PC-3 (cell line): ENCODE measurements at places on chromosomes 7 and 10.

DNA sequence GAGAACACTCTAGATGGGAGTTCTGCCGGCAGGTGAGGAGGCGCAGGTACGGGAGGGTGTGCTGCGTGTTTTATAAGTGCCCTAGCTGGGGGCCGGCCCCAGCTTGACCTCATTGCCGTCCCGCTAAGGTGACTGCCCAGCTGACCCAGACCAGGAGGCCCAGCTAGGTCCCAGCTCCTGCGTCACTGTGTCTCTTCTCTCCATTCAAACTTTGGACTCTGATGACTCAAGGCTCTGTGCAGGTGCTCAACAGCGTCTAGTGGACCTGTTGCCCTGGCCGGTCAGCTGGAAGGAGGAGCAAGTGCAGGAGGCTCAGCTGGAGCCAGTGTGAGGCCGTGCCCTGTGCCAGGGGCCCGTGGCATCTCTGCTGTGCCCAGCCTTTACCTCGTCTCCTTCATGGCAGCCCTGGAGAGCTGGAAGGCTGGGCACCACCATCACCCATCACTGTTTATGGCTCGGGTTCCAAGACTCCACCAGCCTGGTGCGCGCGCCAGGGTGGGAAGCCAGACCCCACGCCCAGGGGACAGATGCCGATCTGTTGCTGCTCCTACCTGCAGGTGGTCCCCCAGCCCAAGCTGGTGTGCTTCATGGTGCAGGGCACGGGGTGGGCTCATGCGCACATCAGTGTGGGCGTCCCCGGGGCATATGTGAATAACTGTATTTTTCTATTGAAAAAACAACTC lies 14.6 kb downstream of the LHPP start:
- no peak for DNase-seq

- DNase-seq = no peak
These were observed 350.9 kb downstream of the RNLS start for GRCh38 chr10:88232029-88232895.

- no peak for DNase-seq
These were observed 89.7 kb upstream of the STEAP4 start for GRCh38 chr7:88396295-88396947.

DNA sequence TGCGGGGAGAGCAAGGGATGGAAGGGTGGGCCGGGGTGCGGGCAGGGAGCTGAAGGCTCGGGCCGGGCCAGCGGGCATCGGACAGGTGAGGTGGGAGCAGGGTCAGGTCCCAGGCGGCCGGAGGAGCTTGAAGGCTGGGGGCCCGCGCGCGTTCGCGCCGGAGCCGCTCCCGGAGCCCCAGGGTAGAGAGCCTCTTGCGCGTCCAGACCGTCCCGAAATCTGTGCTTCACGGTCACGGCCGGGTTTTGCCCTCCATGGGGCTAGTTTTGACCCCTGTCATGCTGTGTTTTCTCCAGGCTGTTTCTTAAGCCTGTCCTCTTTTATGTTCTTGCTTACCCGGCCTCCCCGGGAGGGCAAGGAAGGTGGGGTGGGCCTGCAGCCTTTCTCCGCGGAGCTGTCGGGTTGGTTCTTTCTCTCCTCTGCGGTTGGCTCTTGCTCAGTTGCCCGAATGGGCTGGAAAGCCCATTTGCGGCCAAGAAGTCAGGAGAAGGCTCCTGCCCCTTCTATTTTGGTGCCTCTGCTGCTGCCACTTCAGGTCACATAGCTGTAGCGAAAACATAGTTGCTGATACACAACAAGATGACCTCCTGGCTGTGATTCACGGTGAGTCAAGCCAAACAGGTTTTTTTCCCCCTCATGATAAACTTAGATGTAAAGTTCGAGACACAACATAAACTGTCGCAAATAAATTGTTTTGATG lies 650 bp downstream of the UBE2D1 start:
- peak; percentile 94 for DNase-seq

GRCh38 chr7:66267249-66267648 lies 62.1 kb downstream of the TPST1 start:
- DNase-seq = no peak

- no peak for DNase-seq
These were observed 15.3 kb downstream of the SLF2 start for GRCh38 chr10:100928039-100928438.

GRCh38 chr10:79932307-79932706 lies 16.6 kb downstream of the SFTPD start:
- DNase-seq = peak; percentile 84

- no peak for DNase-seq
These were observed 14.7 kb downstream of the INA start for GRCh38 chr10:103291588-103291987.

- no peak for DNase-seq
These were observed 740 bp downstream of the HTR7 start for GRCh38 chr10:90856964-90857634.

GRCh38 chr10:119933179-119933578 lies 40.6 kb downstream of the SEC23IP start:
- peak; percentile 39 for DNase-seq

DNA sequence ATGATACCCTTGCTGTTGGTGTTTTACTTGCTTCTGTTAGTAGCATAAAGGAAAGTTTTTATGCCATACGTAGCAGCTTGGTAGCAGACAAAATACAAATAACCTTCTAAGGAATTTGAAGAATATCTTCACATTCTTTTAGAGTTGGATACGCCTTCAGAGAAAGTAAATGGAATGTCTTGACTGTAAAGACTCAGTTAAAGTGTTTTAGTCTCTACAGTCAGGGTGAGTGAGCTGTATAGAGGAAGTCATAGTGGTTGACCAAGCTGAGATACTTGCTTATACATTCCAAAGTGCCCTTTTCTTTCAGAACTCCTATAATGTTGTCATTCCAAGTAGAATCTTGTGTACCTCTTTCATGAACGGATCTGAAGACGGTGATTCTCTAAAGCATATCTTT lies 37.7 kb downstream of the RABGEF1 start:
- no peak for DNase-seq

DNA sequence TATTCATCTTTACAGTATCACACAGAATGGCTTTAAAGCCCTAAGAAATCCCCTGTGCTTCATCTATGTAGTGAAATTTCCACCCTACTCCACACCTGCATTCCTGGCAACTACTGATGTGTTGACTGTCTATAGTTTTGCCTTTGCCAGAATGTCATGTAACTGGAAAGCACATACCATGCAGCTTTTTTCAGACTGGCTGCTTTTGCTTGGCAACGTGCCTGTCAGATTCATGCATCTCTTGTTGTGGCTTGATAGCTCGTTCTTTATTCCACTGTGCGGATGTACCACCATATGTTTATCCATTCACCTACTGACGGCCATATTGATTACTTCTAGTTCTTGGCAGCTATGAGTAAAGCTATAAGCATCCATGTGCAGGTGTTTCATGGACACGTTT lies 30.6 kb downstream of the RBM17 start:
- DNase-seq = no peak

DNA sequence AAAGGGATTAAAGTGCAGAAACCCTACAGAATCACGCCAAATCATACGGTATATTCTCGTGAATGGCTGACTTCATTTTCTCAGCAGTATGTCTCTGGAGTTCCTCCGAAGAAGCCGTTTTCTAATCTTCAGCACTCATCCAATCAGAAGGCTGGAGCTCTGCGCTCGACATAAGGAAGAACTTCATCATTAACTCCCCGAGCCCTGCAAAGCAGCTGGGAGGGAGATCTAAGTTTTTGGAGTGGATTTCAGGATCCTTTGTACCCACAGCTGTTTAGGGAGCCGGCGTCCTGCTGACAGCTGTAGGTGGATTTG lies 40.7 kb upstream of the SDK1 start:
- DNase-seq = no peak

- peak; percentile 7 for DNase-seq
These were observed 35.1 kb upstream of the GRID1 start for GRCh38 chr10:86401588-86402282.

DNA sequence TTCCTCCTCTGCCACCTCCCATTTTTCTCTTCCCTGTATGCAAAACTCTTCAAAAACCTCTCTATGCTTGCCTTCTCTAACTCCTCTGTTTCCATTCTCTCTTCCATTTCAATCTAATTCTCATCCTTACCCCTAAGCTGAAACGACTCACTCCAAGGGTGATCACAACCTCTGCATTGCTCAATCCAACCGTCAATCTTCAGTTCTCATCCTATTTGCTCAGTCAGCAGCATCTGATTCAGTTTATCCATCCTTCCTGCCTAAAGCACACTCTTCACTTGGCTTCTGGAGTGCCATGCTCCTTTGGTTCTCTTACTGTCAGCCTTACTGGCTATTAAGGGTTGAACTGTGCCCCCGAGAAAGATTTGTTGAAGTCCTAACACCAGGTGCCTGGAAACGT lies 163.5 kb upstream of the NEBL start:
- no peak for DNase-seq

DNA sequence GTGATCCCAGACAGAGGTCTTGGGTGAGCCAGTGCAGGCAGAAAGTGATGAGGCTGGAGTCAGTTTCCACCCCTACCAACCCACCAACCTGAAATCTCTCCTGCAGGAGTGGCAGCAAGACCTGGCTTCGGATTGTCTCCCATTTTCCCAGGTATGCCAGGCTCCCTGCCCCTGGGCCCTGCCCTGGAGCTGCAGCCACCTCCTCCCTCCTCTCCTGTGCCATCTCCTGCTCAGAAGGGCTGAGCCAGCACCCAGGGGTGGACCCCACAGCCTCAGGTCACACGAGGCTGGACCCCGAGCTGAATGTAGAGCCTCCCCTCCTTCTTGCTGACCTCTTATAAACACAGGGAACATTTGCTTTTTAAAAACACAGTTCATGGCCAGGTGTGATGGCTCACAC lies 17.0 kb upstream of the LIMK1 start:
- no peak for DNase-seq

GRCh38 chr7:5423306-5423975 lies at the start of gene TNRC18:
Gene TNRC18 (minus strand): TSS chr7:5423834. CDS start chr7:5421246, 2,588 bp downstream.
- no peak for DNase-seq

DNA sequence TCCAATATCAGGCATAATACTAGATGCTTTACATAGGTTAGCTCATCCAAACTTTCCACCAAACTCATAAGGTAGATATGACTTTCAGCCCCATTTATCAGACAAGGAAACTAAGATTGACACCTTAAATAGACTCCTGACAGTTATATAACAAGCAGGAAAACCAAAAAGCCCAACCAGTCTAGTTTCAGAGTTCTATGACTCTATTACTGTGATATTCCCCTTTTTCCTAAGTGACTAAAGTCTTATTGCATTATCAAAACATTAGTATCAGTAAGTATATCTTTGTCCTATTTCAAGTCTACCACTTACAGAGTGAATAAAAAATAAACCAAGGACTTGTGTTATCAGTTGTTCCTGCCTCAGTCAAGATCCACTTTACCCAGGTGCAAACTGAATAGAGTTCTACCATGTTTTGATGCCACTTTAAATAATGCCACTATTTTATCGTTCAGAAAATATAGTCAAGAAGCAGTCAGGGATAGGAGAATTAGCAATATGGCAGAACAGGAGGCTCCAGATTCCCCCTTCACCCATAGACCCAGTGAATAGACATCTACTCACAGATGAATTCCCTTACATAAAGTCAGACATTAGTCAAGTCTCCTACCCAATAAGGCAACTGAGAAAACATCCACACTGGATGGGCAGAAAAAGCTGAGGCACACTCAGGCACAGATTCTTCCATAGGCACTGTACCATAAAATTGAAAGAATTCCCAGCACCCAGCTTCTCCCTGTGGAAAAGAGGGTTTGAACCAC lies 74.1 kb downstream of the CRPPA start:
- peak; percentile 15 for DNase-seq

DNA sequence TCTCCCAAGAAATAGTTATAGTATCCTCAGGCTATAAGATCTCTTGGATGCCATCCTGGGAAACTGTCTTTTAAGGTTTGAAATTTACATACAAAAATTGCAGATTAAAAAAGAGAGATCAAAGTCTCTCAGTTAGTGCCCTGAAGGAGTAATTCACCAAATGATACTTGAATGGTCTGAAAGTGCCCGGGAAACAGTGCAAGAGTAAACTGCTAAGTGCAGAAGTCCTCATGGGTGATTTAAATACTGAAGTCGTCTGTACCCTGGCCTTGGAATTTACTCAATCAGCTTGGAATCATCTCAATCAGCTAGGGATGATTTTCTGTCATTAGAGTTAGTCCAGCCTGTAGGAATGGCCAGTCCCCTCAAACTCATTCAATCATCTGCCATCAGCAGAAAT lies 155.3 kb downstream of the GLI3 start:
- DNase-seq = no peak

DNA sequence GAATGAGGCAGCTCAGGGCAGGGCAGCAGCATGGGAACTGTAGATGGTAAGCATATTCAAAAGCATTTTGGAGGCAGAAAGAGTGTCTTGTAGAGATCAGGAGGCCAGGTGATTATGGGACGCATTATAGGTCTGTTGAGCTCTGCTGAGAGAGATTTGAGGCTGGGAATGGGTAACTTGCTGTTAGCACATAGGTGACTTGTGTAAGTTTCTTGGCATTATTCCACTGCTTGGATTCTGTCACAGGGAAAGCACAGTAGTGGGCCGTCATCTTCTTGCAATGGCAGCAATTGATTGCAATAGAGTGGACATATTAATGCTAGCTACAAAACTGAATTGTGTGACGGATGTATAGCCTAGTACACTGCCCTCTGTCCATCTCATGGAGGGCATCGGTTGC lies 434.3 kb upstream of the IGFBP3 start:
- no peak for DNase-seq

DNA sequence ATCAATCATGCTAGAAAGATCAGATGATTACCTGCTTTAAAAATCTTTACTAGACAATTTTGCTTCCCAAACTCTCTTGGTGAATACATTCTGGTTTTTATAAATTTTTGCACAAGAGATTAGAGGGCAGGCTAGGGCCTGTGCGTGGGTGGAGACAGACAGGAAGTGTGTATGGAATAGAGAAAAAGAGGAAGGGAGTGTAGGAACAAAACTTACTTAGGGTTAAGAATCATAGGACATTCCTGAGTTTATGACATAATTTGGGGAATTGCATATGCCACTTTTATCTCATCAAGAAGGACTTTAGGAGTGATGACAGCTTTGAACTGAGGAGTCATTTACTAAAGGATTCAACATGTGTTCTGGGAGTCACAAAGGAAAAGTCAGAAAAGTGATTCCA lies 31.3 kb downstream of the LAMB1 start:
- DNase-seq = no peak

GRCh38 chr7:44280993-44281721 lies 44.2 kb downstream of the CAMK2B start:
- no peak for DNase-seq

- no peak for DNase-seq
These were observed 193.4 kb downstream of the CCDC3 start for GRCh38 chr10:12808014-12808613.

- DNase-seq = no peak
These were observed 45.2 kb downstream of the ARHGAP12 start for GRCh38 chr10:31883397-31883796.

- no peak for DNase-seq
These were observed 146.2 kb upstream of the ASAH2 start for GRCh38 chr10:50397312-50398140.

- DNase-seq = no peak
These were observed 30.8 kb upstream of the VSIR start for GRCh38 chr10:71804077-71804476.

- DNase-seq = no peak
These were observed 105.7 kb downstream of the LHFPL3 start for GRCh38 chr7:104434129-104434528.

GRCh38 chr10:74883428-74883827 lies 57.0 kb downstream of the KAT6B start:
- no peak for DNase-seq
